IMR-90 (cell line): ENCODE measurements at places on chromosomes 5 and 9. TPM values are rescaled to one million over a fixed set of nuclear protein-coding genes. Genes with fewer than 3 reads are reported as not detected.
A peak's percentile ranks its signal among the peaks of the same experiment; 100 is the strongest.

GRCh38 chr5:67203701-67204074 lies 7.1 kb upstream of the CD180 start:
- DNase-seq = no peak

DNA sequence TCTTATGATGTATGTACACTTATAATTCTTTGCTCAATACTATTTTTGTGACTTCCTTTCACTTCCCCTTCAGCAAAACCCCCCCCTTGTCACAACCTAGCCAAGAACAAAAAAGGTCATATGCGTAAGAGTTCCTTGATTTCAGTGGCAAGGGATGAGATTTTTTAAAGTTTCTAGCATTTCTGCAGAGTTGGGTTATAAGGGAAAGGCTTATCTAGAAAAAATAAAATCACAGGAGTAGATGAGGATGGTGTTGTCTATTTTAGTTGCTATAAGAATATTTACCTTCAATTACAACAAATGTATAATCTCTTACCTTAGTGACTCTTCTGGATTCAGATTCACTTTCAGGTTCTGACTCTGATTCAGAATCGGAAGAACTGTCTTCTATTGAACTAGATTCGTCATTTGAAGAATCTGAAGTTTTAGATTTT lies 184.6 kb downstream of the AP3B1 start:
- no peak for DNase-seq

- DNase-seq = no peak
Observed at GRCh38 chr9:125103770-125104460, 39.4 kb downstream of the SCAI start.

GRCh38 chr5:34838785-34839714 lies at the start of gene TTC23L:
Gene TTC23L (plus strand): TSS chr5:34839164. CDS start chr5:34840672, 1,508 bp downstream.
- peak; percentile 79 for DNase-seq

- DNase-seq = no peak
Observed at GRCh38 chr9:76571288-76571687, 112.3 kb downstream of the GCNT1 start.

- DNase-seq = peak; percentile 34
Observed at GRCh38 chr9:136740971-136741882, 1.5 kb downstream of the LCN10 start.

GRCh38 chr5:58255386-58255785 lies 204.5 kb downstream of the PLK2 start:
- no peak for DNase-seq

DNA sequence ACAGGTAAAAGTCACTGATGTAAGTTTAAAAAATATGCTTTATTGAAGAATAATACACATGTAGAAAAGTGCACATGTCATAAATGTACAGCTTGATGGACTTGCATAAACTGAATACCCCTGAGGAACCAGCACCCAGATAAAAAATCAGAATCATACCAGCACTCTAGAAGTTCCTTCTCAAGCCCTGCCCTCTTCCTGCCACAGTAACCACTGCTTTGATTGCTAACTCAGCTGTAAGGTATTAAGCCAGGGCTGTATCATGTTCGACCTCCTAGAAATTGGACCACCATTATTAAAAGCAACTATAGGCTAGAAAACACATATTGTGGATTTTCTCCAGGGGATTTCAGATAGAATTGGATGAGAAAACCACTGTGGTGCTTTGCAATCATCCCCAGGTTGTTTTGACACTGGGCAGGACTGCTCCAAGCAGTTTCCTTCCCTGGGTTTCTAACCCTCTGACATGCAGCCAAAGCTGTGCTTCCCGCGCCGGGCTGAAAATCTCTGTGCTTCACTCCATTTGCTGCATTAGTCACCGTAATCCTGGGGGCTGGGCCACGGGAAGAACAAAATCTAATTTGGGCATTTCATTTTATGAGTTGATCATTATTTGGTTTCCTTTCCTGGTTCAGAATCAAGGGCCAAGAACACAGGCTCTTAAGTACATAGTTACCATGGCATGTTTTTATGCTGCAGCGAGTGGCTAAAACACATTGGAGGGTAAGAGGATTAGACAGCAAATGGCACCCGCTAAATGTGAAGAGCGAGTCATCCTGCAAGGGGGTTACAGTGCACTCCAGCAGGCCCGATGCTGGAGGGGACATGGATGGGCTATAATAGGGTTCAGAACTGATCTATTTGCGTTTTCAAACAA lies 139.4 kb upstream of the IL12B start:
- DNase-seq = no peak

GRCh38 chr5:143987264-143987663 lies 175.3 kb downstream of the HMHB1 start:
- no peak for DNase-seq

DNA sequence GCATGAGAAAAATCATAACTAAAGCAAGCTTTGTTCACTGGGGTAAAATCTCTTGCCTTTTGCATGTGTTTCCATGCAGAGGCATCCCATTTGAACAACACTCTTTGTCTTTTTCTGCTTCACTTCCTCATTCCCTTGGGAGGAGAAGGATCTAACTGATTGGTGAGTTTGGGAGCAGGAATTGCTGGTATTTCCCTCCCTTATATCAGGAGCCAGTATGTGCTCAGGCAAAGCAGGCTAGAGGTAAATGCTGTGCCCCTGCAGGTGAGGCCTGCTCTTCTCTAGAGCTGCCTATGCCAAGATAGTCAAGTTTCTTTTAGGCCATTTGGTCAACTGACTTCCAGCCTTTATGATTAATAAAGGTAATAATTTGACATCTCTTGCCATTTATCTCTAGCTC lies 179.9 kb downstream of the COX7C start:
- no peak for DNase-seq

DNA sequence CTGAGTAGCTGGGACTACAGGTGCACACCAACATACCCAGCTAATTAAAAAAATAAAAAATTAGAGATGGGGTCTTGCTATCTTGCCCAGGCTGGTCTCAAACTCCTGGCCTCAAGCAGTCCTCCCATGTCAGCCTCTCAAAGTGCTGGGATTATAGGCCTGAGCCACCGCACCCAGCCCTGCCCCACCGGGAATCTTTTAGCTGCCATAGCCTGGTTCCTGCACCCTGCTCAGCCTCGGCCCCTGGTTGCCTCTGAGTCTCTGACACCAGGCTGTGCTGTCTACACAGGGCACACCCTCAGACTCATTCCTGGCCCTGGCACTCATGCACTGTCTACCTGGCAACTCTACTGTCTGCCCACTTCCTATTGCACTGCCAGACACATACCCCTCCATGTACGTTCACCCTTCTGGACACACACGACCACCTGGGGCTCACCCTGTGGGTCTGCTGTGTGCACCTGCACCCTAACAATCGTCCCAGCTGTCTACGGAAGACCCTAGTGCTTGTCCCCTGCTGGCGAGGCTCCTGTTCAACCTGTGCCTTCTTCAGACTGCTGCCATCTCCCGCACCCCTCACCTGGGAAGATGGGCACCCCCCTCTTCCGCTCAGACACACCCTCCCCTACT lies 1.4 kb downstream of the PROP1 start:
- no peak for DNase-seq

DNA sequence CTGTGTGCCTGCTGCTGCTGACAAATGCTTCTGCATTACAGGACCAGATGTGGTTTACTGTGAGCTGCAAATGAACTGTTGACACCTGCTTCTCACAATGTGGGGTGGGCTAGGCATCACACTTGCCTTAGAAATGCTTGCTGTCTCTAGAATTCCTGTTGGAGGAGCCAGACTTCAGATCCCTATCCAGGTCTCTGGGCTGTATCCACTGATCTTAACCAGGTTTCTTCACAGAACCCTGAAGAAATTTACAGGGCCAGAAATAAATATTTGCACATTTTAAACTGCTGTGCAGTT lies 255.4 kb downstream of the FAM114A2 start:
- DNase-seq = no peak

DNA sequence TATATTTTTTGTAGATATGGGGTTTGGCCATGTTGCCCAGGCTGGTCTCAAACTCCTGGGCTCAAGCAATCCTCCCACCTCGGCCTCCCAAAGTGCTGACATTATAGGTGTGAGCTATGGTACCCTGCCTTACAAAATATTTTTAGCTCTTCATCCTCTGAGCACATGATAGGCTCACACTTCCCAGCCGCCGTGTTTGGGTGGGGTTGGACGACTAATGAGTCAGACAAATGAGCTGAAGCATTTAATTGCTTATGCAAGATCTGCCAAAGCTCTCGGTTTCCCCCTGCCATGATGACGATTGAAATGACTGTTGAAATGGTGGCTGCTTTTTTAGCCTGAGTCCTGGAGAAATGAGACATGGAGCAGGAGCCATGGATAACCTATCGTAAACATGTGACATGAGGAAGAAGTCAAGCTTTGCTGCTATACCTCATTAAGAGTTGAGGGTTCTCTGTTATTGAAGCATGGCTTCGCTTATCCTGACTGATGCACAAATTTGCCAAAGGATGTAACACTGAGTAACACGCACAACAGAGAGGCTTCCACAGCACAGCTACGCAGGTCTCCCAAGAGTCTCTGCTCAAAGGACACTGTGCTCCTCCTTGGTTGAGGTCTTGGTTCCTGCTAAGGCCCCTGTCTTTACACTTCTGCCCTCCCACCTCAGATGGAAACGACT lies 48.2 kb upstream of the GFPT2 start:
- no peak for DNase-seq

GRCh38 chr9:33466565-33467495 lies 6.9 kb downstream of the NOL6 start:
- peak; percentile 24 for DNase-seq

DNA sequence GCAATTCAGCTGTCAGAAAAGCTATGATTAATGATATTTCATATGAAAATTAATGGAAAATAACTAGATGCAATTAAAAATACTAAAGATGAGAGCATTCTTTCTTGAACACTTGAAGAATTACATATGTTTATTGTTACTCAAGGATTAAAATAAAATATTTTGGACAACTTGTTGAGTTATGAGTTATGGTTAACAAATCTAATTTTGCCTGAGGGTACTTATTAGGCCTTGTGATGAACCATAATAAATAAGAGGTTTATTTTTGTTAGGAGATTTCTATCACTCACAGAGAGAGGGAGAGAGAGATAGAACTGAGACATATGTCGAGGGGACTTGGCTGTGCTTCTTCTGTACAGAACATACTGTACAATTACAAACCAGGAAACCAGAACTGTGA lies 183.7 kb downstream of the ISL1 start:
- DNase-seq = no peak

DNA sequence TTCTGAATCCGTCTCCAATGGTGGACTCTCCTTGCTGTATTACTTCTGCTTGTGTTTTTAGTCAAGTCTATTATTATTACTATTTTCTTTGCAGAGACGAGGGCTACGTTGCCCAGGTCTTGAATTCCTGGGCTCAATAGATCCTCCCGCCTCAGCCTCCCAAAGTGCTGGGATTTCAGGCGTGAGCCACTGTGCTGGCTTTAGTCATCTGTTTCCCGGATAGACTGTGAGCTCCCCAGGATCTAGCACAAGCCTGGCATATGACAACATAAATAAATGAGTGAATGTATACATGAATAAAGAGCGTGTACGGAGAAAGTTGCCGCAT lies 439 bp upstream of the DDX46 start:
- DNase-seq = no peak

- no peak for DNase-seq
Observed at GRCh38 chr5:64876203-64876602, 107.5 kb downstream of the CWC27 start.

- no peak for DNase-seq
Observed at GRCh38 chr9:14437354-14438231, 123.7 kb upstream of the NFIB start.

GRCh38 chr5:59845730-59846129 lies 47.8 kb downstream of the PDE4D start:
- peak; percentile 58 for DNase-seq

- no peak for DNase-seq
Observed at GRCh38 chr9:649128-650074, 192.1 kb upstream of the DMRT1 start.

DNA sequence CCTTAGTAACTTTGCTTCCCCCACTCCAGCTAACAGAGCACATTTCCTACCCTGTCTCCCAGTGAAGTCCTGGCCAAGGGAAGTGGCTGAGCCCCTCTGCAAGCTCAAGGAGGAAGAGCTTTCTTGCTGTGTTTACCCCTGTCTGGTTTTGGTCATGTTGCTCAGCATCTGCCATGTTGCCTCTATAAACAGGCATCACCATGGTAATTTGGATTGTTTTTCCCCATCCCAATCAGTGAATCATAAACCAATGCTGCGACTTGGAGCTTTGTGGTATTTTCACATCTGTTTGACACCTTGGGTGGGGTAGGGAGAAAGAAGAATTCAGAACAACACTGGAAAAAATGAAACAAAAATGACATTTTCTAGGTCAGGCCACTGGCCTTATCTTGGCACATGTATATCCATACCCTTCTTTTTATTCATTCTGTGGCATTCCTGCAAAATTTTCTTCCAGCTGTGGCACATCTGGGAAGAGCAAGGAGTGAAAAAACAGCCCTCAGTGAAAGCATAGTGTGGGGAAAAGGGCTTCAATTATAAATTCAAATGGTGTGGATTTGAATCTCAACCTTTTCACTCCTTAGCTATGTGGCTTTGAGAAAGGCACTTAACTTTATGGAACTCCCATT lies 42.5 kb downstream of the SLIT3 start:
- DNase-seq = no peak

DNA sequence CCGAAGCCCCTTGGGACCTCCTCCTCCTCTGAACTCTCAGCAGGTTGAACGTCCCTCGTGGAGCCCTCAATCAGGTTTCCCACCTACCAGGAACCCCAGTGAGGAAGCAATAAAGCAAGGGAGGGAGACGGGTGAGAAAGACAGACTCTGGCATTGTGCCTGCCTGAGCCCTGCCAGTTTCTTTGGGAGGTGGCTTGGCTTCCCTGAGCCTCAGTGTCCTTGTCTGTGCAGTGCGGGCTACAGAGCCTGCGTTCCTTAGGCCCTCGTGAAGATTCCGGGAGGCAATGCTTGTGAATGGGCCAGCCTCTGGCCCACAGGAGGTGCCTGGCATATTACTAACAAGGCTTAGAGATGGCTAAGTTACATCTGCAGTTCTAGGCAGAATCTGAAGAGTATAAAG lies 11.9 kb downstream of the GTF3C5 start:
- DNase-seq = no peak

DNA sequence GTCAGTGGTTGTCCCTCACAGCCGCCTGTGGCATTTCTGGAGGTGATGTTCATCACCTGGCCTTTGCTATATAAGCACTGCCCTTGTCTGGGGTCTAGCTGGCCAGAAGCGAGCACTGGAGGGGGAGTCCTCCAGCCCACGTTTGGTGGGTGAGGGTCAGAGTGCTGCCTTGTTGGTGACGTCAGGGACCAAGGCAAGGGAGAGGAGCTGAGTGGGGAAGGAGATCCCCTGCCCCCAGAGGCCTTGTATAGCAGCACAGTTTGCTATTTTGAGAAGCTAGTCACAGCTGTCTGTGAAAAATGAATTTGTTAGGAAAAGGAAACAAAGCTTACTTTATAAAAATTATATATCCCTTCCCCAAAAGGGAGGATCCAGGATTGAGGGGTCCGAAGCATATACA lies 49.8 kb downstream of the SYK start:
- DNase-seq = no peak

The IL5 gene
- not detected in 2 replicates for total RNA-seq

The SPAAR gene
- 0.18 and 0.28 TPM in 2 replicates for total RNA-seq

The DCTN3 gene
- total RNA-seq = 104 and 122 TPM in 2 replicates

The RIMOC1 gene
- total RNA-seq = 4.1 and 10.3 TPM in 2 replicates

The MINAR2 gene
- not detected in 2 replicates for total RNA-seq

The TRAF1 gene
- total RNA-seq = 3.1 and 3.9 TPM in 2 replicates

The BARHL1 gene
- not detected in 2 replicates for total RNA-seq

The FAM78A gene
- total RNA-seq = under 0.01 and 0.18 TPM in 2 replicates

The ZBED3 gene
- 0.18 and 0.28 TPM in 2 replicates for total RNA-seq

The CATSPER3 gene
- total RNA-seq = under 0.01 TPM in 1 of 2 replicates, not detected in the other

The C8G gene
- not detected in 2 replicates for total RNA-seq

The TNFSF15 gene
- under 0.01 and 0.18 TPM in 2 replicates for total RNA-seq

The PCDHB16 gene
- 0.18 and 0.56 TPM in 2 replicates for total RNA-seq

The MEF2C gene
- 6.8 and 9.4 TPM in 2 replicates for total RNA-seq
